CD4-positive, alpha-beta memory T cell (primary cell): ENCODE measurements at places on chromosomes 2 and 18. TPM values are rescaled to one million over a fixed set of nuclear protein-coding genes. Genes with fewer than 3 reads are reported as not detected.
A peak's percentile ranks its signal among the peaks of the same experiment; 100 is the strongest.

DNA sequence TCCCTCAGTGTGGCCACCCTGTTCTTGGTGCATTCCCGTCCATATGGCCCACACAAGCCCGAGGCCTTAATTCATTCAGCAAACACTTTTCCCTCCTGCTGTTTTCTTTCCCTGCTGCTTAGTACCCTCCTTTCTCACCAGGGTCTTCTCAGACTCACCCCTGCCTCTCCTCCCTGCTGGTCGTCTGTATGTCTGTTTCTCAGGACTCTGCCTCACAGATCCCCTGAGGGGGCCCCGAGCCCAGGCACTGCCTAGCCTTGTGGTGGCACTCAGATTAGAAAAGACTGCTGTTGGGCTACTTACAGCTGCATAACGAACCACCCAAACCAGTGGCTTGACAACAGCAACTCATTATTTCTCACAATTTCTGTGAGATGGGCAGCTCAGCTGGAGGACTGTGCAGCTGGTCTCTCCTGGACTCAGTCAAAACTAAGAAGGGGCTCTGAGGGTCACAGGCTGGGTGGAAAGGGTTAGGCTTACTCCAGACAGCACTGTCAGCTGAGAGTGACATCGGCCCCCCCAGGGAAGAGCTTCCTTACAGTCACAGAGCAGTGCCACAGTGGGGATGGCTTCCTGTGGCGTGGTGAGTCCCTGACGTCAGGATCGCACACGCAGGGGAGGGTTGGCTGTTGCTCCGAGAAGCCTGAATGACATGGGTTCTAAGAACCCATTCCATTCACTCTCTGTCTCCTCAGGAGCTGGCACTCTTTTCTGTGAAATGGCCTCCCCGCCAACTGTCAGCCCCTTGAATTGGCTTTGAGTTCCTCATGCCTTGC is 139.0 kb downstream of the UXS1 start:
- DNase-seq, result peak; percentile 28

DNA sequence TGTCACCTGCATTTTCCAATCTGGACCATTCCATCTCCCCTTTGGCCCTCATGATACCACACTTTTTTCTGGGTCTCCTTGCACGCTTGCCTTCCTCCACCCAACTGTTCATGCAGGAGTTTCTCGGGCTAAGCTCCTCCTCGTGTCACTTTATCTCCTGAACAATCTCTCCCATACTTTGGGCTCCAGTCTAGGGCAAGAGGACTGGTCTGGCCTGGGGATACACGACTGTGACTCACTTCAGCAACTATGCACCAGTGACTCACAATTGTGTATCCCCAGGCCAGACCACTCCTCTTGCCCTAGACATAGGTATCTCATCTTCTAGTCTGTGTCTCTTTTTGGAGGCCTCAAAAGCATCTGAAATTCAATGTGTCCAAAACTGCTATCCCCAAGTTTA is 149.4 kb upstream of the PTPRM start:
- no peak for DNase-seq

GRCh38 chr2:105712981-105713596 is 31.6 kb upstream of the NCK2 start:
- DNase-seq, result no peak

GRCh38 chr2:47078541-47079482 is 76.3 kb downstream of the STPG4 start:
- DNase-seq, result no peak

DNA sequence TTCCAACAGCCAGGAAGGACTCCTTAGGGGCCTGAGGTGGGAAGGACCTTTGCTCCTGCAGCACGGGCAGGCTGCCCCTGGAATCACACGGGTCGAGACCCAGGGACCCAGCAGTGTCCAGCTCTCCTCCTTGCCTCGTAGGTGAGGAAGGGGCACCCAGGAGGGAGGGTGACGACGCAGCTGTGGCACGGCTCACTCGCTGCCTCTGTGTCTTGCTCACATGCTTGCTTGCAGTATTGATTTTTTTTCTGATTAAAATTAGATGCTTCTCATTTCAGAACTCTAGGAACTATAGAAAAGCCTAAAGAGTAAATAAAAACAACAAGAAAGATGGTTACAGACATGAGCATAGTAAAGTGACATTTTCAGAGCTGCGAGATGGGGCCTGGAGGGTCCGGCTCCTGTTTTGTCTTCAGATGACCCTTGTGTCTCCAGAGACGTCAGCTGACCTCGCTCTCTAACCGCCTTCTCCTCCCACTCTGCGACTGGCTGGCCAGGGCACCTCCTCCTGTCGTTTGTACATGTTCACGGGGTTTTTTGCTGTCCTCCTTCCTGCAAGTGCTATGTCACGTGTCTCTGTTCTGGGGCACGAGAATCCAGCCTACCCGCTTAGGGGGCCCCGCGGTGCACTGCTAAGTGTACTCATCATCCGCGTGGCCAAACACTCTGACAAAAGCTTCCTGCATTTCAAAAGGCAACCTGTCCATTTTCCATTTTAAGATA is 65.7 kb upstream of the ZNF236 start:
- no peak for DNase-seq

DNA sequence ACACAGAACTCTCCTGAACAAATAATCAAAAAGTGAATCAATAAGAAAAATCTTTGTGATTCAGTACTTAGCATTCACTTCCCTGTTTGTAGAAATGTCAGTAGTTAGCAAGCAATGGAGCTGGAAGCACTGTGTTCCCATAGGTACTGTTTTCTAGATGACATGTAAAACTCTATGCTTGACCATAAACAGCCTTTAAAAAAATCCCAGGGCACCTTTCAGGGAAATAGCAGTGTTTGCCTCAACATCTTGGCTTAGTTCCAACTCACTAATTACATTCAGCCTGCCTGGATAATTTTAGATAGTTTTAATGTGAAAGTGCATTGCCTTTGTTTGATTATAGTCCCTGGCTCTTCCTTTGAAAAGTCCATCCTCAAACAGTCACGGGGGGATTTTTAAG is 721.8 kb downstream of the ERBB4 start:
- DNase-seq, result no peak

DNA sequence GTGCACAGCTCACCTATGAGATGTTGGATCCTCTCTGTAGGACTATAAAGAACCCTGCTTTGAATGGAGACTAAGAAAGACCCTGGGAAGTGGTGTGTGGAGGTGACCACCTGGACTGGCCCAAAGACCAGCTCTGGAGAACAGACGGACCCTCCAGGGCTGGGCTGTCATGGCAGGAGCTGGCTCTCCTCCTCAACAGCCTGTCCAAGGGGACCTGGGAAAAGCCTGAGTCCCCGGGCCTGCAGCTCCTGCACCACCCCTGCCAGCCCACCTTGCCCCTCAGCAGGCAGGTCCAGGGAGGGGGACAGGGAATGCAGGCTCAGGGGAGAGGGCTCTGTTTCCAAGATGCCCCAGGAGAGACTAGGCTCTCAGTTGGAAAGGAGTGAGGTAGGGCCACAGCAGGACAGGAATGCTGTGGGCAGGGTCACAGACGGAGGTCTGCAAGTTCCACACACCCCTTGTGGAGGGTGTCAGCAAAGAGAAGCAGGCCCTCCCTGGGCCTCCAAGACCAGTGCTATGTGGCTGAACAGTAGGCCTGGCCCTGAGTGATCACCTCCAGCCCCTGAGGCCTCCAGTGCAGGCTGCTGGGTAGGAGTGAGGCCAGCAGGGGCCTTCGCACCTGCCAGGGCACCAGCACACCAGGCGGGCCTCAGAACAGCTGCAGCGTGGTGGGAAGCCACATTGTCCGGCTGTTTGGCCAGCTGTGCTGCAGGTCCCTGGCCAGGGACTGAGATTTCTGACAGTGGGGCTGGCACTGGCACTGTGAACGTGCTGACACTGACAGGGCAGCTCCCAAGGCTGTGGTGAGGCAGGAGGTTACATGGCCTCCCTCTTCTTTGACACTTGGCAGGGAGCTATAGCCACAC is 86.4 kb upstream of the OTOS start:
- DNase-seq, result no peak

GRCh38 chr2:172792711-172793110 is 57.1 kb downstream of the RAPGEF4 start:
- no peak for DNase-seq

DNA sequence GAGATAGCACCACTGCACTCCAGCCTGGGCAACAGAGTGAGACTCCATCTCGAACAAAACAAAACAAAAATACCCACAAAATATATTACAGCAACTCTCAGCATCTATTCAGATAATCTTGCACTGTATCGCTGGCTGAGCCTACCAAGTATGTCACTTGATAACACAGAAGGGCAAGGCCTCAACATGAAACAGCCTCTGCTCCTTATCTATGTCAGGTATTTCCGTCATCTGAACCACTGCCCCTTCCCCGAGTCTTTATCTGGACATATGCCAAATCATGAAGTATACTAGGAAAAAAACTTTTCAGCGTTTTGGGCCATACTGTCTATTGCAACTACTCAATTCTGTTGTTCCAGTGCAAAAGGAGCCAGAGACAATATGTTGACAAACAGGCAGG is 17.7 kb downstream of the PDIA6 start:
- DNase-seq, result no peak

DNA sequence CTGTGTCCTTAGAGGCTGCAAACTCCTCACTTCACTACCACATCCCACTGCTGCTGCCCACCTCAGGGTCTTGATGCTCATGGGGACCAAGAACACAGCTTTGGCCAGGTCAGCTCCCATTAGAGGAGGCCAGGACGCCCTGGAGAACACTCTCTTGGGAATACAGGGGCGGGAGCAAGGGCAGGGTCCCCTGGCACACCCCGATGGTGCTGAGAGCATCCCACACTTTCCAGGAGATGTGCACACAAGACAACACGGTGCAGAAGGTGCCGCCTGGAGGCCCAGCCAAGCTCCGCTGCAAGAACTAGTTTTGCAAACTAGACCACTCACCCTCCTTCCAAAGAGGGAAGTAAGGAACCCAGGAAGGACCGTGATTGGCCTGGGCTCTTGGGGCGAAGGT is 304.4 kb upstream of the SALL3 start:
- DNase-seq, result no peak

DNA sequence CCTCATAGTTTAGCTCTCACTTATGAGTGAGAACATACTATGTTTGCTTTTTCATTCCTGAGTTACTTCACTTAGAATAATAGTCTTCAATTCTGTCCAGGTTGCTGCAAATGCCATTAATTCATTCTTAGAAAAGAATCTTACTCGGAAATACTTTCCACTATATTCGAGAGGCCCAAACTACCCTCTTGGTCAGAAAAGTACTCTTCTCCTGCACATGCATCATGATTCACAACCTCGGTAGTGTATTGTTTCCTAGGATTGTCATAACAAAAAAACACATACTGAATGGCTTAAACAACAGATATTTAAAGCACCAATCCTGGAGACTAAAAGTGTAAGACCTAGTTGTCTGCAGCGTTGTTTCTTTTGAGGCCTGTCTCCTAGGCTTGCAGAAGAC is 364.0 kb upstream of the SLC14A2 start:
- DNase-seq, result no peak

DNA sequence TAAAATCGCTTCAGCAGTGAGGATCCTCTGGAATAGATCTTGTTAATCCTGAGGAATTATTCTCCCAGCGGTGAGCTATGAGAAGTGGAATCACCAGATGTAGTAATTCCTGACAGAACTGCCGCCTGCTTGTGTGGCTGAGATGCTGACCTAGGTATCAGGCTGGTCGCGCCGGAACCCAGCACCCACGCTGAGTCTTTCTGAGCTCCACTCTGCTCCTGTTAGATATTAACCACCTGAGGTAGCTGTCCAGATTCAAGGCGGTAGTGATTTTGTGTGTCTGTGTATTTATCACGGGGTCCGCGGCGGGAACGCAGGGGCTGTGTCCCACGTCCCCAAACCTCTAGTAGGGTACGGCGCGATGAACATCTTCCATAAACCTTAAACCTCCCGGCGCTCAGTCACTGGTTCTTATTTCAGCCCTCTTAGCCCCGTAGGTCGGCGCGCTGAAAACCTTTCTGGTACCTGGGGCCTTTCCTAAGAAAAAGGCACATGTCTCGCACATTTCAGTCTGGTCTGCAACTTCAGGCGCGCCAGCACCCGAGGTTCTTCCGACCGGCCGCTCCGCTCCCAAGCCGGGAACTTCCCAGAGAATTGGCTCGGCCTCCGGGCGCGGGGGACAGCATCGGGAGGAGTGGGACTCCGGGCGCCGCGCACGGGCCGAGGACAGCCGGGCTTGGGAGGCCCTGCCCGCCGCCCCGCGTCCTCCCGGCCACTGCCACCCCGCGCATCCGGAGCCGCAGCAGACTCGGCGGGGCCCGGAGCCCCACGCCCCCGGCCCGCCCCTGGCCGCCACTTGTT is 542 bp upstream of the CNNM3 start:
- no peak for DNase-seq

GRCh38 chr2:130840506-130840905 is 3.8 kb downstream of the ARHGEF4 start:
- no peak for DNase-seq

- no peak for DNase-seq
Measured at GRCh38 chr2:161434118-161434517, 18.0 kb downstream of the TBR1 start.

GRCh38 chr2:161677634-161678033 is 53.4 kb downstream of the SLC4A10 start:
- DNase-seq, result no peak

DNA sequence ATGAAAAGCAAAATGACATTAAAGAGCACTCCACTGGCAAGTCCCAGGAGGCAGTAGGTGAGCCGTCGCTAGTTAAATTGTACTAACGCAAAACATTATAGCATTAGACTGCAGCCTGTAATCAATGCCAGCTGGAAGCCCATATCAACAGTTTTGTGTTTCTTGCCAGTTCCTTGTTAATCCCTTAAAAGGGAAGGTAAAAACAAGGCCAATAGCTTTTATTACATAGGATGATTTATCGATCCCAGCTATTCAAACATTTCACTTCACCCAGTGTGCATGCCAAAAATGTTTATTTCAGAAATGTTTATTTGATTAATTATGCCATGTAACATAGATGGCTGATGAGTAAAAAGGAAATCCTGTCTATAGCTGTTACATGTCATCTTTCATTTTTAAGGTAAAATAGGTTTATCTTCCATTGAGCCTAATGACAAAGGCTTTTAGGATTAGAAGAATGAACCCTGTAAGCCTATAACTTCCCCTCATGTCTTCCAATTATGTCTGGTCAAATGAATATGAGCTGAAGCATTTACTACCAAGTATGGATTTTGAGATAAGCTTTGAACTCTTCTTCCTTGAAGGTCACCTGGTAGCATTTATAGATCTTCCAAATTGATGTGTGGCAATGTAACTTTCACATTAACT is 591.2 kb downstream of the RNF144A start:
- no peak for DNase-seq

SERPINB13 gene
- total RNA-seq, result not detected

CDH20 gene
- not detected for total RNA-seq

SFTPB gene
- total RNA-seq, result not detected

CERKL gene
- total RNA-seq, result 0.11 TPM

LHCGR gene
- total RNA-seq, result not detected

SERPINB11 gene
- total RNA-seq, result not detected

PLEK gene
- total RNA-seq, result 10.7 TPM
